ENCODE measurements at places on chromosomes 13 and 19.
A peak's percentile ranks its signal among the peaks of the same experiment; 100 is the strongest.

DNA sequence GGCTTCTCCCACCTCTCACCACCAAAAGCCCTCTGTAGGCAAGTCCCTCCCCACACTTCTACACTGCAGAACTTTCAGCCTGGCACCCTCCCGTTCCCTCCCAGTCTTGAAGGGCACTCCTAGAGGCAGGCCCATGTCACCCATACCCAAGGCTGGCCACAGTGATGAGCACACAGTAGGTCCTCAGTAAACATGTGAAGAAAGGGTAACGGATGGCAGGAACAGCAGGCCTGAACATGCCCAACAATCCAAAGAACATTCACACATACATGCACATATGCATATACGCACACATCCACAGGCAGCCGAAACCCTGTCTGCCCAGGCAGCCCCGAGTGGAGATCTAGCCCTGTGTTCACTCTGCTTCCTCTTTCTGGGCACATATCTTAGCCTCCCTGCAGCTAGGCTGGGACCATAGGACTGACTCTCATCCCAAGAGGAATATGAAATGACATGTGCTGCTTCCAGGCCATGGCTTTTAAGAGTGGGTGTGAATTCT, 55.2 kb downstream of the CEBPG start:
- DNase-seq = no peak

DNA sequence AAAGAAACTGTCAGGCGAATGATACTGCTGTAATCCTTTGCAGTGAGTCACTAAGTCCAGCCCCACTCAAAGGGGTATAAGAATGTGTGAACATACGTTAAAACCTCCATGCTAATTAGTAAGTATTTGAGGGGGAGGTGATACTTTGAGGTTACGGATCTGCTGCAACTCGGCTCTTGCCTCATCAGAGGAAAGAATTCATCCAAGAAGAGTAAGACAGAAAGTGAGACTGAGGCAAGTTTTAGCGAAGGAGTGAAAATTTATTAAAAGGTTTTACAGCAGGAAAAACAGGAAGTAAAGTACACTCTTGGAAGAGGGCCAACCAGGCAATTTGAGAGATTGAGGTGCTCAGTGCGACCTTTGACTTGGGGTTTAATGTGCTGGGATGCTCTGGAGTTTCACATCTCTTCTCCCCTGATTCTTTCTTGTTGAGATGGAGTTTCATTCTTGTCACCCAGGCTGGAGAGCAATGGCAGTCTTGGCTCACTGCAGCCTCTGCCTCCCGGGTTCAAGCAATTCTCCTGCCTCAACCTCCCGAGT, 9.8 kb downstream of the CLEC4M start:
- DNase-seq = no peak

DNA sequence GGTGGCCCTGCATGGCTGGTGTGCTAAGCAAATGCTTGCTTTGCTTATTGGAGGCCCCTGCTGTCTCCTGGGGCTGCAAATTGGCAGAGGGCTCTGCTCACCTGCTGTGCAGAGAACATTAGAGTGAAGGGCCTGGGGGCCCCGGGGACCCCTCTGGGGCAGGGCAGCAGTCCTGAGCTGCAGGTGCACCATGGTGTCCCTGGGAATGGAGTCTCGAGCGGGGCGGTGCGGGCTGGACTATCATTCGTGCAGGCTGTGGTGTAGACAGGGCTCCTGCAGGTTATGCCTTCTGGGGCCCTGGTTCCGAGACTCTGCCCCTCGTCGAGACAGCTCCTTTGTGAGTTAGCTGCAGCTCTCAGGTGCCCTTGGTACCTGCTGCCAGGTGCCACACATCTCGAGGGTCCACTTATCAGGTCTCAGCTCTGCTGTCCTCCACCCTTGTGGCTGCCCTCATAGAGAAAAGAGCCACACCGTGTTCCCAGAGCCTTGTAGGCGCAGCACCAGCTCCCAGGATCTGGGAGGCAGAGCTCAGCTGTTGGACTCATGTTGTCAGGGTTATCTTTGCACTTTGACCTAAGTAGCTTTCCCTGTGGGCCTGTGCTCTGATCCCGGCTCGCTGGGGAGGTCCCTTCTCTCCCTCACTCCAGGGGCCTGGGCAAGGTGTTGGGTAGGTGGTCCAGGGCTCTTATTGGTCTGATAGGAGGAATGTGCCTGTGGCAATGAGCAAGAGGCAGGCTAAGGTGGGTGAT, 58.0 kb upstream of the ZNF536 start:
- no peak for DNase-seq

GRCh38 chr19:58553799-58554493, 959 bp downstream of the CHMP2A start:
- DNase-seq = no peak

DNA sequence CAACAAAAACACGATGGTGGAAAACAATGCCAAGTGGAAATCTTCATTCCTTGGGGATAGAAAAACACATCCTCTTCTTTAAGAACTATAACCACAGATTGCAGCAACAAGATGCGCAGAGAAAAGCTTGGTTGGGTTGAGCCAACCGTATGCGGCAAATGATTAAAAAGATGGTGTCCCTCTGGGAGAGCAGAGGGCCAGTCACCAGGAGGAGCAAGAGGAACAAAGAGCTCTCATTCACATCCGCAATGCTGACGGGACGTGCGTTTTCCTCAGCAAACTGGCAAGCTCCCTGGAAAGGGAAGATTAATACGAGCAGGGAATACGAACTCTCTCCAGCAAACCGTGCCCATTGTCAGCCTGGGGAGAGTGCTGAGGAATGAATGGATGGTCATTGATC, 141.6 kb downstream of the KATNAL1 start:
- DNase-seq = no peak

GRCh38 chr13:33194820-33195692, 90.5 kb downstream of the STARD13 start:
- DNase-seq = peak; percentile 80

GRCh38 chr13:90801621-90802020, 545.9 kb upstream of the MIR17HG start:
- DNase-seq = no peak

DNA sequence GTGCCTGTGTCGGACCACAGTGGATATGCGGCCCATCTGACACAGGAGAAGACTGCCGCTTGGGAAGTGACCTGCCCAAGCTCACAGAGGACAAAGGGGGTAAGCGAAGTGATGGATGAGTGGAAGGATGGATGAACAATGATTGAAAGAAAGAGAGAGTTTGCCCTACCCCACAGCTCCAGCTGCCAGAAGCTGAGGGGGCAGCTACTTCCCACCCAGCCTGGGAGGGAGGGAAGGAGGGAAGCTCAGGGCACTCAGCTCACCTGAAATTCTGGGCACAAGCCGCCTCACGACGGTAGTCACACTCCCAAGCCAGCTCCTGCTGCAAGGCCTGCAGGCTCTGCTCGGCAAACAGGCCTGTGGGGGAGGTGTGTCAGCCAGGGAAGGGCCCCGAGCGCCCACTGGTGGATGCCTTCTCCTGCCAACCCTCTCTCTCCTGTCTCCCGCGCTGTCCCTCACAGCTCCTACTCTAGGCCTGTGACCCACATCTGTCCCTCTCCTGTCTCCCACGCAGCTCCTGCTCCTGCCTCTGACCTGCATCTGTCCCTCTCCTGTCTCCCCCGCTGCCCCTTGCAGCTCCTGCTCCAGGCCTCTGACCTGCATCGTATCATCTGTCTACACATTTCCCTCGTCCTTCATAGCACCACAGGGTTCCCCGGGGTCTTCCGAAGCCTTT, 12.0 kb upstream of the NUMBL start:
- no peak for DNase-seq
